Renal pelvis (tissue), 12 donors: ENCODE measurements at places on chromosomes 3 and 15.

GRCh38 chr3:113249111-113249510 is 37.8 kb downstream of the BOC start:
- DNase-seq = no peak

GRCh38 chr3:57007521-57008460 is 52.7 kb upstream of the SPATA12 start:
- DNase-seq = no peak

DNA sequence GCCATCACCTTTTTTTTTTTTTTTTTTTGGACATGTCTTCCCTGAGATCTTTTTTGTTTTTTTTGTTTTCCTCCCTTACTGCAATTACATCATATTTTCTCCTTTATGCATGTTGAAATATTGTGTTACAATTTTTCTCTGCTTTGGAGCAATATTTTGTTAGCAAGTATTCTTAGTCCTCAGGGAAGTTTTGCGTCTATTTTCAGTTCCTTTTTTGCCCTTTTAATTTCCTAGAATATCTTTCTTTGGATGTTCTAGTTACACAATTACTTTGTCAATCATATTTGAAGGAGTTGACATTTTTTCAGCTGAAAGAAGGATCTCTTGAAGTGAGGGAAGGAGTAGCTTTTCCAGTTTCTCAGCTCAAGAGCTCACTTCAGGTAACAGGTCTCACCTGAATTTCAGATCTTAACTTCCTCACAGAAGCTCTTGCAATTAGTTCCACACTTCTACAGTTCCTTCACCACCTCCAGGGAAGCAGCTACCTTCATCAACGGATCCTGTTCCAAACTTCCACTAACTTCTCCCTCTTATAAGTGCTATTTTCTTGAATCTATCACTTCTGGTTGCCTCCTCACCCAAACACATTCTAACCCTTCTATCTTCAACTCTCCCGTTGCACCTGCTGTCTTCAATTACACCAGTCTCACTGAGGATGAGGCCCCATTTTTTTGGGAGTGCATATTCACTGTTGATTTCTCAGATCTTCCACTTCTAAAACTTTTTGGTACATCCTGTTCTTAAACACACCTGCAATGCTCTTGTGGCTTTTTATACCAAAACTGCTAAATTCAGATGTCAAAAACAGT is 57.8 kb upstream of the CPOX start:
- no peak for DNase-seq

DNA sequence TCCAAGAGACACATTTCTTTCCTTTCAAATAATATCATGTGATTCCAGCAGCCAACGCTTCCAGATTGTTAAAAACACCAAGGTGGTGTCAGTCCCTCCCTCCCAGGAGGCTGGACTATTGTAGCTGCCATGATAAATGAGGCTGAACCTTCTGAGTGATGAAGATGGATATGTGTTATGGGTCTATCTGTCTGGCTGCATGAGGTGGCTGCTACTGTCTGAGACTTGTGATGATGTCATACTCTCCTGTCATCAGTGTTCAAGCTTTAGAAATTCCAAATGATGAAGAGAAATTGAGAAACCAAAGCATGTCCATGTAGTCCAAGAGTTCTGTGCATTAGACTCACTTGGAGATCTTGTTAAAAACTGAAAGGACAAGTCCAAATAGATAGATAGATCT is 683.0 kb downstream of the NTRK3 start:
- DNase-seq = no peak

DNA sequence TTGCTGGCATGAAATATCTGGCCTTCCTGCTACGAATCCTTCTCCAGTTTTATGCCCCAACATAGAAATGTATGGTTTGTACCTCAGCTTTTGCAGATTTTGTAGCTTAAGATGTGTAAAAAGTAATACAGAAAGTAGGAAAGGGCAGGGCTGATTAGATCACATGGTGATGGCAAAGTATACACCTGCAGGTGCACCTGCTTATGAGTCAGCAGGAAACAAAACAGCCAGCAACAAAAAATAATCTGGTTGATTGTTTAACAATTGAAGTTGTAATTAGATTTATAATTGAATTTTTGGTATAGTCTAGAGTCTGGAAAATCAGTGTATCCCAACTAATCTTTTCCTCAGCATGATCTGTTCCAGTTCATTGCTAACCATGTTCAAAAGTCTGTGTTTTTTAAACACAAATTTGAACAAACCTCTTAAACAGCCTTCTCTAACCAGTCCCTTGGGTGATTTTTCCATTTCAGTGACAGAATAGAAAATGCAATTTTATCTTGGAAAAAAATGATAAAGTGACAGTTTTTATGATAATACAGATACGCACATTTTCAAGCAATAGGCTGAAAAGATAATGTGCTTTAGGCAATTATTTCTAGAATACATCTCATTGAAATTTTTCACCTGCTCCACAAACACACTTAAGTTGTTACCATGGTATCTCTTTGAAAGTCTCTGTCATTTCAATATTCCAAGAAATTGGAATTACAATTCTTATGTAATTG is 477.4 kb downstream of the NAALADL2 start:
- no peak for DNase-seq

DNA sequence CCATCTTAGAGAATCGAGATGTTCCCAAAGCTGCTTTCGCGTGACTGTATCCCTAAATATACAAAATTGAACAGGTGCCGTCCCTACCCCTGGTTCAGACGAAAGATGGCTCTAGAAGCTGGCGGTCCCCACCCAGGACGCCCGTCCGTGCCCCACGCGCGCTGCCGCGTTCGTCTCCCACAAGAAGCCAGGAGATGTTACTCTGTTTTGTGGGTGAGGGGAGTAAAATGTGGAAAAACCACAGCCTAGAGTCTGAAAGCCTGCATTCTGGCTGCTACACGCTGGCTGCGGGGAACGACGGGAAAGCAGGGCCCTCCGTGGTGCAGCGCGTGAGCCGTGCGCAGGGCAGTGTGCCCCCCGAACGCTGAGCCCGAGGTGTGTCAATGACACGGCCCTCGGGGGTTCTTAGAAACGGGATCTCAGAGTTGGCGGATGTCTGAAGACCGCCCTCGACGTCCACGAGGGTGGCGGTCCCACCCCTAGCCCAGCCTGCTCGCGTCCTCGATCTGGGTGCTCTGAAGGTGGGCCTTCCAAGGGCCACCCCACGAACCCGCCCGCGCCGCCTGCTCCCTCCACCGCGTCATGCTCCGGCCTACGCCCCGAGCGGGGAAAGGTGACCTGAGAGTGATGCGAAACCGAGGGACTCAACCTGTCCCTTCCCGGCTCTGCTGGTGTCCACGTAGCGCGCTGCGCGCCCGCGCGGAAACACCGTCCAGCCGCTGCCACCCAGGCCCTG is 95.6 kb downstream of the OCA2 start:
- DNase-seq = no peak

- no peak for DNase-seq
These were observed 106.4 kb upstream of the RASGRP1 start for GRCh38 chr15:38671006-38671387.

GRCh38 chr15:91717811-91718210 is 135.7 kb upstream of the SLCO3A1 start:
- no peak for DNase-seq

GRCh38 chr3:51353131-51353530 is 32.0 kb upstream of the MANF start:
- DNase-seq = no peak

DNA sequence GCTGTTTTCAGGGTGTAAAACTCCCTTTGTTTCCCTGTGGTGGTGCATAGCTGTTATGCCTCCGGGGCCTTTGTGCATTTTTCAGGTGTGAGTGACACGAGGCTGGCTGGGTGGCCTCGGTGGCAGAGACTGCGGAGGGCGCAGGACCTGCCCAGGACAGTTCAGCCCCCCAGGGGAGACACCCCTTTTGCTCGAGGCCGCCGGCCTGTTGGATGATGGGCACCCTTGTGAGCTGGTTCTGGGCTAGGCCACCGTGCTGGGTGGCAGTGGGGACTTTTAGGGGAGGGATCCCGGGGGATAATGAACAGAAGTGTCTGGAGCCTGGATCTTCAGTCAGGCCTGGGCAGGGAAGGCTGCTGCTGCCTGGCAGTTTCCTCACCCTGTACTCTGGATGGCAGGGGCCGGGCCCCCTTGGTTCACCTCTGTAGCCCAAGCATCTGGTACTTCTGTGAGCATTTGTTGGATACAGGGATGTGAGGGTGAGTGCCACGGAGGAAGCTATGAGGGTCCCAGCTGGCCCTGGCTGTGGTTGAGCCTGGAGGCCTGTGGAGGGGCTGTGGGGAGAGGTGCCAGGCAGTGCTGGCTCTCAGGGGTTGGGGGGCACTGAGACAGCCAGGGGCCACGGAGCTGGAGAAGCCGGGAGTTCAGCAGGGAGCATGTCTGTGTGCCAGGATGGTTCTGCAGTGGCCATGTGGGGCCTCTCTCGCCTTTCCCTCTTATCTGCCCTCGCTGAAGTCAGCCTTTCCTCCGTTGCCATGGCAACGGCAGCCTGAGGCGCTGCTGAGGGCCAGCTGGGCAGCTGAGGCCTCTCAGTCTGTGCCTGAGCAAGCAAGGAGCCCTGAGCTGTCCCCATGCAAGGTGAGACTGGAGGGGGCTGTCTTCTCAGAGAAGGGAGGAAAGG is 49.0 kb downstream of the KY start:
- DNase-seq = peak; percentile 77

GRCh38 chr15:77518458-77518857 is 97.8 kb downstream of the HMG20A start:
- no peak for DNase-seq

GRCh38 chr3:114627770-114628169 is 333.9 kb downstream of the TIGIT start:
- DNase-seq = no peak

GRCh38 chr3:73846951-73847350 is 222.2 kb upstream of the PDZRN3 start:
- DNase-seq = no peak

- no peak for DNase-seq
These were observed 128.5 kb upstream of the RBMS3 start for GRCh38 chr3:29152379-29152778.

- DNase-seq = no peak
These were observed 24.5 kb upstream of the SLC7A14 start for GRCh38 chr3:170610321-170610884.

- no peak for DNase-seq
These were observed 52.2 kb downstream of the SEMA5B start for GRCh38 chr3:122975163-122975923.

- no peak for DNase-seq
These were observed 272.3 kb upstream of the ROBO1 start for GRCh38 chr3:80040067-80040466.

DNA sequence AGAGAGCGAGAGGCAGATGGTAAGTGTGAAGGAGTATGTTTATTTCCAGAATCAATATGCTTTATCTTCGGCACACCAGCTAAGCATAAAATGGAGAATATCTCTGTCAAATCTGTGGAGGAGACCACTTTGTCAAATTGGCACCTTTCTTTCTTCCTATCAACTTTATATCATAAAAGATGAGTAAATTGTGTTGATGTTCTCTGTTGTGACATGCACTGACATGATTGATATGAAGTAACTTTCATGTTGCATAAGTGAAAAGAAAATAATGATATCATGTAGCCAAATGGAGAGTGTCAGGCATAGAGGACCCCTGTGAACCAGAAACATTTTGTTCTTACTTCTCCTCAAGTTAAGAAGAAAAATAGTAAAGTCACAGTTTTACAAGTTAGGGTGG is 753.8 kb downstream of the ZNF385D start:
- DNase-seq = no peak

DNA sequence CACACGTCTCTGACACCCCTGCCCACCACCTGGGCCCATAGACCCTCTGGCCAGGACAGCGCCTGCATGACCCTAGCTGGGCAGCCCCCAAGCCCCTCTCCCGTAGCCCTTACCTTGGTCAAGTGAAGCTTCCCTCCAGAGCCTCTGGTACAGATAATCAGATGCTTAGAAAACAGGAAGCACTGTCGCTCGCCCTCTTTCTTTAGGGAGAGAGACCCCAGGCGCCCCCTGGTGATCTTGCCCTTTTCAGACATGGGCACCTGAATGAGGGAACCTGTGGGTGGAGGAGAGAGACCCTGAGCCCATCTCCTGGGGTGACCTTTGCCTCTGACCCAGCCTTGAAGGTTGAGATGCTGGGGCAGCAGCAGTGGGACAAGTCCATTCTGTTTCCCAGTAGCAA is 65.4 kb downstream of the RASGRF1 start:
- no peak for DNase-seq

GRCh38 chr3:186882881-186883685 is 40.6 kb downstream of the ADIPOQ start:
- no peak for DNase-seq

- DNase-seq = no peak
These were observed 120.9 kb upstream of the PFN2 start for GRCh38 chr3:150091626-150092025.

- DNase-seq = no peak
These were observed 19.4 kb upstream of the ALPK3 start for GRCh38 chr15:84797801-84798200.

DNA sequence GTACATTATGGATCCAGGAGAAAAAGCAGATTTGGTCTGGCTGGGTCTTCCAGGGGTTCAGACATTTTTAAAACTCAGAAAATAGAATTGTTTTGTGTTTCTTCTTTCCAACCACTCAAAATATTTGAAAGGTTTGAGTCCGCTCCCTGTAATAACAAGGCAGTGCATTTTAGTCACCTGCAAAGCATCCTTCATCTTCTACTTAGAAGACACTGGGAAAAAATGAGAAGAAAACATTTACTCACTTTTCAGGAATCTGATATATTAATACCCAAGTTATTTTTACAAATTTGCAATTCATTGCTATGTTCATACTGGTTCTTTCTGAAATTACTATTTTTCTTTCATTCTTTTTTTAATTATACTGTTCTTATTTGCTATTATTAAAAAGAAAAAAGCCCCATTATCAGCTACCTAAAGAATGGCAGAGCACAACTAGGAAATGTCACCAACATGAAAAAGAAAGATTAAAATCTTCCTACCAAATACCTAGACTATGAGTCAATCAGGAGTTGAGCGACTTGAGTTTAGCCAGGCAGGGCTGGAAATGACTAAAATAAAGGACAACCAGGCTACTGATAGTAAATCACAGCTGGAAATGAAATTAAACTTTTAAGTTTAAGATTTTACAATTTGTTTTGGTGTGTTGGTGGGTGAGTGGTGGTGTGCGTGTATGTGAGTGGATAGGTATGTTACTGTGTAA is 280.3 kb upstream of the THBS1 start:
- DNase-seq = no peak

GRCh38 chr3:16084887-16085286 is 89.6 kb upstream of the GALNT15 start:
- no peak for DNase-seq

GRCh38 chr3:187719628-187720336 is 17.4 kb upstream of the RTP2 start:
- no peak for DNase-seq

DNA sequence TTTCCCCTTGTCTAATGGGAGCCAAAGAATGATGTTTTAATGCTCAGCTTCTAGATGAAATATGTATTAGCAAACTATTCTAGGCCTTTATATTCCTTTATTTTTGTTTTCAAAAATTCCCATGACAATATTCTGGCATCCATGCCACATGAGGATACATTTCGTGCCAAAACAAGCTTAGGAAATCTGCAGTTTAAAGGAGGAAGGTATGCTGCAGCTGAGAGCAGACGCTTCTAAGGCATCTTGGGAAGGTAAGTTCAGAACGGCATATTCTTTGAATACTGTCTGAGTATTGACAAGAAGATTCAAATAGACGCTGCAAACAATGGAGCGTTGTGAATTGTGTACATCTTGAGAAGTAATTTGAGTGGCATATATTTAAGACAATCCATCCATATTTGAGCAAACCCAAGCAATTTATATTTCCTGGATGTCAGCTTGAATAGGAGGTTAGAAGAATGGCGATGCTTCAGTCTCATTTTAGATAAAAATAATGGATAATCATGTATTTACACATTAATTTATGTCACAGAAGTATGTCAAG is 158.6 kb downstream of the RAP2B start:
- no peak for DNase-seq
